ENCODE measurements at places on chromosomes 2 and 18.

GRCh38 chr2:222039821-222040220, 259.0 kb downstream of the PAX3 start:
- no peak for DNase-seq

DNA sequence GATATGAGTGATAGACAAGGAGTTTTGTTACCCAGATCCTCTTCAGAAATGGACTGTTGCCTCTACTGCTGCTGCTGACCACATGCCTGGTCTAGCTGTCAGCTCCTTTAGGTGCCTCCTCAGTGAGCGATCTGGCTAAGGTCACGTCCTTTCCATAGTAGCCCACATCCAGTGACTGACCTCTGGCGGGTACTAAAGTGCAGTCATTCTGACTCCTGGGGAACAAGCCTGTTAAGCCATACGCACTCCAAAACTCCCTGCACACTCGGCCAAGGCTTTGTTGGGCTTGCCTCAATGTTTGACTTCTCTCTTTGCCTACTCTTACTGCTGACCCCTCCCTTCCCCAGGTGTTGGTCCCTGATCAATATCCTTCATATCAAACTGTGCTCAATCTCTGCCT, 685.2 kb downstream of the IRS1 start:
- no peak for DNase-seq

GRCh38 chr2:188773075-188773474, 201.1 kb upstream of the COL3A1 start:
- no peak for DNase-seq

DNA sequence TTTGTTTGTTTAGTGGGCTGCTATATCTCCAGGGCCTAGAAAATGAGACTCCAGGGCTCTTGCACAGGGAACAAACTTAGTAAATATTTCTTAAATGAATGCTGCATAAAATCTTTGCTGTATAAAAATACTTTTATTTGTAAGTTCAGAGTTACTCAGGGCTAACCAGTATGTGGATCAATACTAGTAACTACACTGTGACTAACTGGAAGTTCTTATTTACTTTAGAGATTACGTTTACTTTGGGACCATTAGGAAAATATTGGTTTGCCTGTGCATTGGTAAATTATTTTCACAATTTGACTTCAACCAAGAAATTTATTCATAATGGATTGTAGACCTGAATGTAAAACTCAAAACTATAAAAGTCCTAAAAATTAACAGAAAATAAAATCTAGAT, 575.5 kb downstream of the RNF144A start:
- DNase-seq, result no peak

GRCh38 chr2:33137331-33137730, 190.6 kb downstream of the LTBP1 start:
- no peak for DNase-seq

- no peak for DNase-seq
These were observed 497 bp downstream of the PLA2R1 start for GRCh38 chr2:160061944-160062291.

GRCh38 chr2:54725343-54726099, 2.1 kb downstream of the EML6 start:
- no peak for DNase-seq

DNA sequence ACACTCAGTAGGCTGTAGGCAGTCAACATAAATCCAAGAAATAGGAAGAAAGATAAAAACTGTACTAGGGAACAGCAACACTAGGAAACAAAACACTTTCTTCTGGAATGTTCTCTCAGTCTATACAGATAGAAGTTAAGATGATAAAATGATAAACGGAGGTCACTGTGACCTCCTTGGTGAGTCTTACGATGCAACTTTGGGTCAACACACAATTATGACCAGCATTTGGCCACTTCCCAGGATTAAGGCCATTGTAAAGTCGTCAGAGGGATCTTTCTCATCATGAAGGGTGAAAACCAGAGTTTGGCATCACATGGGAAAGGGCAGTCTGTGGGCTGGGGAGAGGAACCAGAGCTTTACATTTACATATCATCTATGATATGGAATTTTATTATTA, 33.4 kb downstream of the LAMA3 start:
- DNase-seq, result no peak

DNA sequence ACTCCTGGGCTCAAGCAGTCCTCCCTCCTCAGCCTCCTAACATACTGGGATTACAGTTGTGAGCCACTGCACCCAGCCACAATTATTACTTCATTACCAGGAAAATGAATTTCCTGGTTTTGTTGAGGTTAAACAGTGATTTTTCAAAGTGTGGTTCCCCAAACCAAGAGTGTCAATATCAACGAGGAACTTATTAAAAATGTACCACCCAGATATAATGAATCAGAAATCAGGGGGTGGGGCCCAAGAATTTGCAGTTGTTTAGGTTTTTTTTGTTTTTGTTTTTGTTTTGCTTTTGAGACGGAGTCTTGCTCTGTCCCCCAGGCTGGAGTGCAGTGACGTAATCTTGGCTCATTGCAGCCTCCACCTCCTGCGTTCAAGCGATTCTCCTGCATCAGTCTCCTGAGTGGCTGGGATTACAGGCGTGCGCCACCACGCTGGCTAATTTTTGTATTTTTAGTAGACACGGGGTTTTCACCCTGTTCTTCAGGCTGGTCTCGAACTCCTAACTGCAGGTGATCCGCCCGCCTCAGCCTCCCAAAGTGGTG, 94.1 kb downstream of the WDSUB1 start:
- DNase-seq, result no peak

GRCh38 chr2:173044686-173045085, 31.0 kb upstream of the MAP3K20 start:
- DNase-seq, result no peak

DNA sequence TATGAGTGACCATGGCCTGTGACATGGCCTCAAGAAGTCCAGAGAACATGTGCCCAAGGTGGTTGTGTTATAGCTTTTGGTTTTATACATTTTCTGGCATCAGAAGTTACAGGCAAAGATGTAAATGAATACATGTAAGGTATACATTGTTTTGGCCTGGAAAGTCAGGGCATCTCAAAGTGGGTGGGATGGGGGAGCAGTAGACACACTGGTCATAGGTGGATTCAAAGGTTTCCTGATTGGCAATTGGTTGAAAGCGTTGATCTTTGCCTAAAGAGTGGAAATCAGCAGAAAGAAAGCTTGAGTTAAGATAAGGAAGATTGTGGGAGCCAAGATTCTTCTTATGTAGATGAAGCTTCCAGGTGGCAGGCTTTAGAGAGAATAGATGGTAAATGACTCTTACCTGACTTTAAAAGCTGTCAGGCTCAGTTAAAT, 62.1 kb upstream of the DYNAP start:
- no peak for DNase-seq

DNA sequence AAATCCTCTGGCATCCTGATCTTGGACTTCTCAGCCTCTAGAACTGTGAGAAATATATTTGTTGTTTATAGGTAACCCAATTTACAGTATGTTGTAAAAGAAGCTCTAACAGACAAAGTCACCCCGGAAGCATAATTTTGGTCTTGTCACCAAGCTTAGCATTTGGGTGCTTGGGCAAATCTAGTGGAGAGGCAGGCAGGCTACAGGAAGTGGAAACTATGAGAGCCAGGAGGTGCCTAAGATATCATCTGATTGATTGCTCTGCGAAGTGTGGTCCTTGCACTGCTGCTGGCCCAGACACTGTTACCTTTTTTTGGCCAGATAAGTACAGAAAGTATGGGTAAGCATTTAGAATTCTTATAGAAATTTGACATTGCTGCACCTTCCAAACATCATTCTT, 102.9 kb downstream of the CDC42EP3 start:
- DNase-seq, result no peak

DNA sequence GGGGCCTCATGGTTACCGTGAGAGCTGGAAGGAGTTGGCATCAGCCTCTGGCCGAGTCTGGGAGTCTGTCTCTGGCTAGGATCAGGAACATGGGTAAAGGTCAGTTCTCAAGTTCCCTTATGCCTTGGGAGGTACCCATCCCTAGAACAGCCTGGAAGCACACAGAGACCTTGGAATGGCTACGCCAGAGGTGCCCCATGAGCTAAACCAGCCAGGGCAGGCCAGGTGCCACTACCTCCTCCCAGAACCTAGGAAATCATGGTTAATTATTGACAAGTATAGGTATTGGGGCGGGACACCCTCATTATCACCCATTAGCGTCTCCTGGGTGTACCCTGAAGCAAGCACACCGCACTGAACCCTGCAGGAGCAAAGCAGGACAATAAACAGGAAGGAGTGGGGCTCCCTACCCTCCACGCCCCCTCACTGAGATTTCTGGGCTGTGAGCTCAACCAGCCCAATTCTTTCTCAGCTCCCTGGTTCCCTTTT, 3.0 kb upstream of the ASPRV1 start:
- no peak for DNase-seq
